ENCODE measurements at places on chromosomes 7 and 10. TPM values are rescaled to one million over a fixed set of nuclear protein-coding genes. Genes with fewer than 3 reads are reported as not detected.

The GRID1 gene
- 0.36 TPM for total RNA-seq

The PGAM2 gene
- total RNA-seq: 297 TPM

The SPDYE2B gene
- not detected for total RNA-seq

The TMEM26 gene
- total RNA-seq: not detected

The IFIT1B gene
- not detected for total RNA-seq

The OR13A1 gene
- total RNA-seq: not detected

The SSC4D gene
- 0.68 TPM for total RNA-seq

- no peaks in the 10 kb centered on the region for H3K36me3 ChIP-seq
- H3K4me3 ChIP-seq: peak overlapping the region; percentile 53
- no peak for DNase-seq
- peaks cover 34% of the 10 kb centered on the region for H3K4me1 ChIP-seq
These were observed 1.3 kb upstream of the TM9SF3 start for GRCh38 chr10:96588060-96588554.

DNA sequence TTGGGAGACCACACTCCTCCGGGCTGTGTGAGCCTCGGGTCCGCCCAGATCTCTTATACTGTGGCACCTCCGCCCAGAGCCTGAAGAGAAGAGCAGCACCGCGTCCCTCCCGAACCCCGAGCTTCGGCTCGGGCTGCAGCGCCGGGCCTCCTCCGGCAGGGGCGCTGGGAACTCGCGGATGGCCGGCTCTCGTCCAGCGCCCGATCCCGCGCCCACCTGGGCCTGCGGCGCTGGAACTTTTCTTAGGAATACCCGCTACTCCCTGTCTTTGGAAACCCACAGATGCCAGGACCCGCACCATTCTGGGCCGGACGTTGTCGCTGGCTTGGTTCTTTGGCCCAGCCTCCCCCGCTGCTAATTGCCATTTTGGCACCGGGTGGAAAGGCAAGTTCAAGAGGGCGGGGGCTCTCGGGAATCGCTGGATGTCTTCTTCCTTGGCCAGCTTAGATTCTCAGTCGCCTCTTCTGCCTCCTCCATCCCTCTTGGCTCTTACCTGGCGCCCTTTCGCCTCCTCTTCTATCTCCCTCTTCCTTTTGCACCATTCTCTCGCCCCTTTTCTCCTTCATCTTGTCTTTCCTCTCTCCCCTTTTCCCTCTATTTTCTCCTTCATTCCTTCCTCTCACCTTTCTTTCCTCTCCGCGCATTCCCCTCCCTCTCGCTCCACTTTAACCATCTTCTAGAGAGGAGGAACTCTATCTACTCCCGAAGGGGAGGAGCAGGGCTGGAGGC lies 2.1 kb upstream of the SORCS3 start:
- no peak overlapping the region for H3K4me3 ChIP-seq
- H3K36me3 ChIP-seq: no peaks in the 10 kb centered on the region
- no peak overlapping the region for H3K27ac ChIP-seq
- H3K27me3 ChIP-seq: peaks cover 45% of the 10 kb centered on the region
- no peak for DNase-seq
- no peaks in the 10 kb centered on the region for H3K4me1 ChIP-seq

DNA sequence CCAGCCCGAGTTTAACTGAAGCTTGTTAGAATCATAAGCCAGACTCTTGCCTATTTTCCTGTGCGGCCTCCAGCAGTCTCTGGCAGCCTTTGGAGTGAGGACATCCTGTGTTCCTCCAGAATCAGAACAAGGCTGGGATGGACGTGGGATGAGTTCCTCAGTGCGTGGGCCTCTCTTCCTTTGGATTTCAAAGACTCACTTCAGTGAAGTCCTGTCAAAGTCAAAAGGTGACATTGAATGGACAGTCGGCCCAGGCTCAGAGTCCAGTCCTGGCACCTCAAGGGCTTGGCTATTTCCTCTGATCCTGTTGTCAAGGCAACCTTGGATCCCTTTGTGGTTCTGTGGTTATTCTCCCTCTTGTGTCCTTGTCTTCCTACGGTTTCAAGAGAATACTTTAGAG lies 21.4 kb upstream of the SMC3 start:
- no peak overlapping the region for H3K27ac ChIP-seq
- no peak for DNase-seq
- no peaks in the 10 kb centered on the region for H3K27me3 ChIP-seq
- H3K4me3 ChIP-seq: no peak overlapping the region

GRCh38 chr7:6186577-6186976 lies 85.8 kb downstream of the CYTH3 start:
- no peaks in the 10 kb centered on the region for H3K27me3 ChIP-seq
- no peak for DNase-seq
- H3K4me1 ChIP-seq: peaks cover 4% of the 10 kb centered on the region
- no peak overlapping the region for H3K4me3 ChIP-seq

GRCh38 chr10:100927266-100927665 lies 14.5 kb downstream of the SLF2 start:
- no peak overlapping the region for H3K27ac ChIP-seq
- H3K4me1 ChIP-seq: peaks cover 19% of the 10 kb centered on the region
- H3K4me3 ChIP-seq: no peak overlapping the region
- no peak for DNase-seq
- H3K36me3 ChIP-seq: peaks cover 82% of the 10 kb centered on the region
- no peaks in the 10 kb centered on the region for H3K27me3 ChIP-seq

GRCh38 chr7:3063016-3063753 lies 19.5 kb upstream of the CARD11 start:
- H3K4me1 ChIP-seq: no peaks in the 10 kb centered on the region
- no peaks in the 10 kb centered on the region for H3K36me3 ChIP-seq
- no peak overlapping the region for H3K4me3 ChIP-seq
- H3K27me3 ChIP-seq: no peaks in the 10 kb centered on the region
- H3K27ac ChIP-seq: no peak overlapping the region
- no peak for DNase-seq

GRCh38 chr7:94540428-94540827 lies 30.8 kb downstream of the CASD1 start:
- no peaks in the 10 kb centered on the region for H3K4me1 ChIP-seq
- H3K36me3 ChIP-seq: peaks cover 13% of the 10 kb centered on the region
- no peaks in the 10 kb centered on the region for H3K27me3 ChIP-seq
- DNase-seq: no peak

DNA sequence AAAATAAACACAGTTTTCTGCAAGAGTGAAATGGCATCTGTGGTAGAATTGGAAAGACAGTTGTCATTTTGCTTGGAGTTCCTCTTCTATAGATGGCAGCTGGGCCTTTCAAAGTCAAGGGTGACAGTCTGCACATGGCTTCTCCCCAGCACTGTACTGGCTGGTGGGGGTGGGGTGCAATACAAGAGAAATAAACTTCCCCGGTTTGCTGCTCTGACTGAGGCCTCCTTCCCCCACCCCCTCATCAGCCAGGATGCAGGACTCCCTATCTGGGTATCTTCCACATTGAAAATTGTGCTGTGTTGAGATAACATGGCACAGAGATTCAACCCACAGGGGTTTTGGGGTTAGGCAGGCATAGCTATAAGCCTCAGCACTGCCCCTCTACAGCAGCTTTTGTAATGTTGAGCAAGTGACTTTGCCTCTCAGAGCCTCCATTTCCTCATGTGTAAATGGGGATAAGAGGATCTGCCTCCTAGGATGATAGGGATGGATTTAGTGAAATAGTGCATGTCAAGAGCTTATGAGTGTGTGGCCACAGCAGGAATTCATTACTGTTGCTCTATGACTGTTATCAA lies 85.8 kb upstream of the WDR11 start:
- no peaks in the 10 kb centered on the region for H3K27me3 ChIP-seq
- no peaks in the 10 kb centered on the region for H3K36me3 ChIP-seq
- H3K4me1 ChIP-seq: no peaks in the 10 kb centered on the region
- no peak overlapping the region for H3K4me3 ChIP-seq
- H3K27ac ChIP-seq: no peak overlapping the region

GRCh38 chr7:24786941-24787340 lies 29.7 kb upstream of the GSDME start:
- H3K36me3 ChIP-seq: no peaks in the 10 kb centered on the region
- DNase-seq: peak; percentile 85
- no peaks in the 10 kb centered on the region for H3K27me3 ChIP-seq
- H3K4me1 ChIP-seq: peaks cover 15% of the 10 kb centered on the region
- no peak overlapping the region for H3K4me3 ChIP-seq
- H3K27ac ChIP-seq: peak overlapping the region; percentile 72

Data from gastrocnemius medialis (tissue), 4 donors.